ENCODE measurements at places on chromosomes 12 and 14. TPM values are rescaled to one million over a fixed set of nuclear protein-coding genes. Genes with fewer than 3 reads are reported as not detected.

DNA sequence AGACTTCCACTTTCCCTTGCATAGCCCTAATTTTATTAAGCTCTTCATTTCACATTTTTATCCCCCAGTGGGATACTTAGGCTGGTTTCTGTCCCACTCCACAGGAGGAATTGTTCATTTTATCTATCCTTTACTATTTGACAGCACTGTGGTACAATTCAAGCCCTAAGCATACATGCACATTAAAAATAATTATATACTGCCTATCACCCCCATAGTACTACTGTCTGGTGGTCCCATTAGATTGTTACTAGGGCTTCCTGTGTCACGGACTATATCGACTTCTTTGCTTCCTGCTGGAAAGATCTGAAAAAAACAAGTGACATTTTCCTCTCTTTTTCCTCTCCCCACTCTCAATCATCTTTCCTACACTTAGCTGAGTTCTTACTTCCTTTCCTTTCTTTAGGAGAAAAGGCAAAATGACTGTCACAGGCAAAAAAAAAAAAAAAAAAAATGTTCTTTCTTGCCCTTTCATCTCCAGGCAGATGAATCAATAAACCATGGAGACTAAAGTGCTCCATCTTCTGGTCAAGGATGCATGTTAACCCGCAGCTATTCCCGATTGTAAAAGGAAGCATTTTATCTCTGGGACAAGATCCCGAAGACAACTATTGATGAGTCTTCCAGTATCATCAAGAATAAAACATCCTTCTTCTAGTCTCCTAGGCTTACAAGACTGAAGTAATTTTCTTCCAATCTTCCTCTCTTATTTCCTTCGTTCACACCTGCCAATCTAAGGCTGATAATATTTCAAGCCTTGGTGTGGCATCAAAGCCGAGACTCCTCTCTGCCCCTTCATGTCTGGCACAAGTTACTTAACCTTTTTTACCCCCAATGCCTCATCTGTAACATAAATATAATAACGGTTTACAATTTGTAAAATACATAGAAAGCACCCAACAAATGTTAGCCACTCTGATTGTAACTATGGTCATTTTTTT is 94.4 kb upstream of the PLEKHG7 start:
- no peak for DNase-seq

DNA sequence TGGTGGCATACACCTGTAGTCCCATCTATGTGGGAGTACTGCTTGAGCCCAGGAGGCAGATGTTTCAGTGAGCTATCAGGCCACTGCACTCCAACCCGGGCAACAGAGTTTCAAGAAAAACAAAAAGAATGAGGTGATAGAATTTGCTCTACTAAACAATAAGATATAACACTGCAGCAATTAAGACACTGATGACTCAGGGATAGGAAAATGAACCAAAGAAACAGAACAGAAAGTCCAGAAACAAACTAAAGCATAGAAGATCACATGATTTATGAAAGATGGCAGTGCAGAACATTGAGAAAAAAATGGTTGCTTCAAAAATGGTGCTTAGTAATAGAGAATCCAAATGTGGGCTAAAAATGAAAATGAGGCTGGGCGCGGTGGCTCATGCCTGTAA is 65.2 kb upstream of the AP4S1 start:
- no peak for DNase-seq

GRCh38 chr14:100622224-100622623 is 35.0 kb upstream of the BEGAIN start:
- no peak for DNase-seq

- DNase-seq: no peak
These were observed 6.3 kb downstream of the GON7 start for GRCh38 chr14:93200553-93200952.

DNA sequence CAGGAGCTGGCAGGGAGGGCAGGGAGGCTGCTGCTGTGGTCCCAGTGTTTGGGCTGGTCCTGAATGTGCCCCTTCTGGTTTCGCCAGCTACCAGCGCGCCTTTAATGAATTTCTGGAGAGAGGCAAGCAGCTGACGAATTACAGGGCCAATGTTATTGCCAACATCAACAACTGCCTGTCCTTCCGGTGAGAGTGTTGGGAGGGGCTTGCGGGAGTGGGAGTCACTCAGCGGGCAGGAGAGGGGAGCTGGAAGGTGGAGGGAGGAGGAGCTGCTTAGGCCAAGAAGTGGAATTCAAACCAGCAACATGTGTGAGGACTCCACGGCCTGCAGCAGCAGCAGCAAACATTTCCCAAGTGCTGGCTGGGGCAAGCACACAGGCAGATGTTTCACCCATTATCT is 7.7 kb downstream of the TNFAIP2 start:
- DNase-seq: no peak

Gene OR4E2
- not detected for total RNA-seq

Gene HPD
- not detected for total RNA-seq
